GDM1 (cell line): ENCODE measurements at places on chromosomes 1 and 21.

GRCh38 chr1:171140401-171140800 is 44.7 kb upstream of the FMO2 start:
- DNase-seq, result no peak

GRCh38 chr1:175154629-175155472 is 37.7 kb downstream of the KIAA0040 start:
- DNase-seq, result peak; percentile 8

- DNase-seq, result no peak
Measured at GRCh38 chr1:116417678-116418077, 44.6 kb downstream of the ATP1A1 start.

- DNase-seq, result no peak
Measured at GRCh38 chr1:226889616-226890330, 19.4 kb downstream of the PSEN2 start.

GRCh38 chr1:175000697-175001187 is 995 bp downstream of the CACYBP start:
- DNase-seq, result no peak

DNA sequence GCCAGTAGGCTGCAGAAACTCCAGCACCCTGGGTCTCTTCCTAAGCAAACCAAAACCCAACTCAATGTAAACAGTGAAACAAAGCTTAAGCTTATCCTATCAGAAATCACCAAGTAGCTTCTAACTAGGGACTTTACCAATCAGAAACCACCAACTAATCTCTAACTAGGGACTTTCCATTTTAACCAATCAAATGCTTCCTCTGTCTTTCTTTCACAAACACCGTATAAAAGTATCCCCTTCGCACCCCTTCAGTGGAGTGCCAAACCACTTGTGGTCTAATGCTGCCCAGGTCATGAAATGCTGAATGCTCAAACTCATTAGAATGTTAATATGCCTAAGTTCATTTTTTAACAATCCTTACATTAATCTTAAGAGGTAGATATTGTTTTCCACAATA is 250.5 kb upstream of the DUSP10 start:
- DNase-seq, result no peak

DNA sequence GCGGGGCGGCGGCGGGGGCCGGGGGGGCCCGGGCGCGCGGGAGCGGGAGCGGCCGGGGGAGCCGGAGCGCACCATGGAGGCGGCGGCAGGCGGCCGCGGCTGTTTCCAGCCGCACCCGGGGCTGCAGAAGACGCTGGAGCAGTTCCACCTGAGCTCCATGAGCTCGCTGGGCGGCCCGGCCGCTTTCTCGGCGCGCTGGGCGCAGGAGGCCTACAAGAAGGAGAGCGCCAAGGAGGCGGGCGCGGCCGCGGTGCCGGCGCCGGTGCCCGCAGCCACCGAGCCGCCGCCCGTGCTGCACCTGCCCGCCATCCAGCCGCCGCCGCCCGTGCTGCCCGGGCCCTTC is 546 bp downstream of the SKI start:
- DNase-seq, result no peak

DNA sequence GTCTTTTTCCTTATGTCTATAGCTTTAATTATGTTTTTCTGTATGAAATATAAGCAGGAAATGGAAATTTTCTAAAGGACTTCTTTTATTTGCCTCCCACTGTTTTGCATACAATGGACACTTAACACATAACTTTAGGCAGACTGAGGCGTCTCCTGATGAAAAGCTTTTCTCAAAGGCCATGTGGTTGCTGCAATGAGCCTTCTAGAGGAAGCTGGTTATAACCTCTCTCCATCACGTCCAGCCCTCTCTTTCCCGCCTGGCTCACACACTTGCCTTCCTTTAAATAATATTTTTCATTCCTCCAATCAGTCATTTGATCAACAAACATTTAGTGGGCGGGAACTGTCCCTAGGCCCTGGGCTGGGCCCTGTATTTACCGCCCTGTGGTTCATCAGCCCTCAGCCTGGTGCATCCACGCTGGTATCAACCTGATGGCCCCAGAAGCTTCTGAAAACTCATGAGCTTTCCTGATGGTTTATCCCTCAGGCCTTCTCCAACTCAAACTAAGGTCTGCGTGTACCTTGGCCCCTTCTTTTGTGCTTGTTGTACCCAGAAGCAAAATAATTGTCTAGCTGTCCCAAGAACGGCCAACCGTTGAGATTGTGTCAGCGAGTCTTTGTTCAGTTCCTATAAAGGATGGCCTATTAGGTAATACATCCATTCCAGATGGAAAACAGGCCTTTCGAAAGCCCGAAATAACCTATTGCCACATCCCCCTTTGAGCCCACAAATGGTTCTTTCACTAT is 75.3 kb upstream of the LYST start:
- no peak for DNase-seq

DNA sequence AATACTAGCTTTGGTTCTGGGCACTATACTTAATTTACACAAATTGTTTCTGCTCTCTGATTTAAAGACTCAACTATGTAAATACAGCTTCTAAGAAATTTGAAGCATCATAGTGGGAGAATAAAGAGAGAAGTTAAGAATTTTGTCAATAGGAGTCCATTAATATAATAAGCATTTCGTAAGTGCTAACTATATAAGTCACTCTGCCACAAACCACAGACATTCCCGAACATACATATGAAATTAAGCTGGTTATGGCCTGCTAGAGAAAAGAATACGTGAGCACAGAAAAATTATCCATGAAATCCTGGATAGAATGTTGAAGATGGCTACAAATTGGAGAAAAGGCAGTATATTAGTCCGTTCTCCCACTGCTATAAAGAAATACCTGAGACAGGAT is 526.2 kb downstream of the MRPL39 start:
- no peak for DNase-seq

GRCh38 chr1:212475151-212475550 is 42.4 kb downstream of the NENF start:
- no peak for DNase-seq

DNA sequence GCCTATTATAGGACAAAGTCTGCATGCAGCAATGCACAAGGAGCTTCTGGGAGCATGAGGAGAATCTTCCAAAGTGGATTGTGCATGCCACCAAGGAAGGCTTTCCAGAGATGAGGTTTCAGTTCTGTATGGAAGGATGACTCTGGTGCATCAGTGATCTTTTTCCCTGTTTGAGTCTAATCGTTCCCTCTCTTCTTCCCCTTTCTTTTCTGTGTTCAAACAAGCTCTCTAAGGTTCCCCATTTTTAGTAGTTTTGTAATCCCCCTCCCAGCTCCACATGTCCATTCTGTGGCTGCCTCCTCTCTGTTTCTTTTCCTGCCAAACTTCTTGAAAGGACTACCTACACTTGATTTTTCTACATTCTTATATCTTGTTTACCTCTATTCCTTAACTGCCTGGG is 43.3 kb upstream of the USP25 start:
- DNase-seq, result peak; percentile 6

DNA sequence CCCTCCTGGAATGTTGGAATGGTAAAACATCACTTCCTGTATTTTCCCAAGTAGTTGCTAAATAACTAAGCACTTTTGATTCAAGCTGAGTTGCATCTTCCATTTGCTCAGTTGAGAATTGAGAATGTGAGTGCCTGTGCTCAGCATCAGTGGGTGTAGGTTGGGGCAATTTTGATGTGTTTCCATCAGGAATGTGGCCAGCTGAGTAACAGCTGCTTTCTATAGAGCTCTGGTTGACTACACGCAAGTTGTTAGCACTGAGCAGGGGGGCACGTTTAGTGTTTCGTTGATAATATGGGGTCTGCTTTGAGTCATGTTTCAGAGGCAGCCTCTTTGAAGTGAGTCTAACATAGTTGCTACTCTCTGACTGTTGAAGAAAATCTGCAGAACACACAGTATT is 41.5 kb downstream of the LRRC53 start:
- DNase-seq, result no peak

DNA sequence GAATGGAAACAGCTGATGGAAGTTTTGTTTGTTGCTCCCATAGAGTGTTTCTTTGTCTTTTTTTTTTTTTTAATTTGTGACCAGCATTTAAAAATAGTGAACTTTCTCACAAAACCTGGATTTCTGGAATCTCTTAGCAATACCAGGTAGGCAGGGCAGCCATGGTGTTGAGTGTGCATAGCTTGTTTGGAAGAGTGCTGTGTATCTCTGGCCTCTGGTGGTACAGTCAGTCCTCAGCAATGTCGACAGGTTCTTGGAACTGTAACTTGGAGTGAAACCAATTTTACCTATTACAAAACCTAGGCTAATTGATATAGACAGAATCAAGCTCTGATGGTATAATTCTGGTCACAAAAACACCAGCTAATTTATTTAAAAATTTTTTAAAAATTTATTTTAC is 6.7 kb downstream of the AADACL3 start:
- DNase-seq, result no peak

- DNase-seq, result no peak
Measured at GRCh38 chr1:210754878-210755665, 378.9 kb downstream of the KCNH1 start.

- DNase-seq, result no peak
Measured at GRCh38 chr1:54545916-54546635, 2.0 kb upstream of the ACOT11 start.

DNA sequence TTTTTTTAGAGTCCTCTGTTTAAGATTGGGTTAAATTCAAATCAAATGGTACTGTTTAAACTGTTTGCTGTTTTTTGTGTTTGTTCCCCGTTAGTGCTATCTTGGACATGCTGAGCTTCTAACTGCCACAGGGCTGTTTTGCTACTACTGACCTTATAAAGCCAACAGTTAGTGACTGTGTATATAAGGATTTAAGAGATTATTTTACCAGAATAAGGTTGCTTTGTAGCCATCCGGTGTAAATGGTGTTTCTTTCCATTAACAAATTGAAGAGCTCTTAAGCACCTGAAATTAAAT is 37.0 kb downstream of the ZNF281 start:
- DNase-seq, result no peak

DNA sequence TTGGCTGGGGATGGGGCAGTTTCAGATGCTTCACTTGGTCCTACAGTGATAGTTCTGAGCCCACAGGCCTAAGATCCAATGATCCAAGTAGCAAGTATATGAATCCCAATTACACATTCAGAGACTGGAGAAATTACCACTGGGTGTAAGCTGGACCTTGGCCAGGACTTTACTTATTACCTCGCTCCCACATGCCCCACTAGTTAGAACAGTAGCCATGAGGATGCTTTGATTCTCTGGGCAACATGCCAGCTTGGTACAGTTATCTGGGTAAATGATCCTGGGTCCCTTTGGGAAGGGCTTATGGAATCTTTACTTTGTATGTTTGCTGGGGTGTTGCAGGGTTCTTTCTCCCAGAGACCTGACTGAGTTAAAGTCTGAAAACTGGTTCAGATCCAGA is 5.0 kb upstream of the FCAMR start:
- no peak for DNase-seq

GRCh38 chr1:154574716-154575115 is 7.1 kb downstream of the CHRNB2 start:
- DNase-seq, result no peak

GRCh38 chr1:224707843-224708725 is 92.0 kb downstream of the CNIH3 start:
- DNase-seq, result no peak

DNA sequence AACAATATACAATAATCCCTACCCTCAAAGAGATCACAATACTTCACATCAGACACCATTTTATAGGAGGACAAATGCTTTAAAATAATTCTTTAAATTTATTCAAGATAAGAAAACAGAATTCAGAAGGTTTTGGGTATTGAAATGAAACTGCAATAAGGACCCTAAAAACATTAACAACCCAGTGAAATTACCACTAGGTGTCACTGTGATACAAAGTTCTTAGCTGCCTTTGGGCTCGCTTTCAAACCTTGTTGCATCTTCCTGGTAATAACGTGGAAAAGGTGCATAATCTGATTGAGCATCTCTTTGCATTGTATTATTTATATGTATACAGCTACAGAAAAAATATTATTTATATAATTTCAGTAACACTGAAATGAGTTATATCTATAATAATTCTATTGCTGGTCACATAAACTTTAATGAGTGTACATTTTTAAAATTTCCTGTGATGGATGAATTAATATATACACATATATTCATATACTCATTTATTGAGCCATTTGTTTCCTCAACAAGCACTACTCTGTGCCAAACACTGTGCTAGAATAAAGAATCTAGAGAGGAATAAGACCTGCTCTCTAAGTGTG is 185.2 kb downstream of the FAF1 start:
- peak; percentile 40 for DNase-seq

DNA sequence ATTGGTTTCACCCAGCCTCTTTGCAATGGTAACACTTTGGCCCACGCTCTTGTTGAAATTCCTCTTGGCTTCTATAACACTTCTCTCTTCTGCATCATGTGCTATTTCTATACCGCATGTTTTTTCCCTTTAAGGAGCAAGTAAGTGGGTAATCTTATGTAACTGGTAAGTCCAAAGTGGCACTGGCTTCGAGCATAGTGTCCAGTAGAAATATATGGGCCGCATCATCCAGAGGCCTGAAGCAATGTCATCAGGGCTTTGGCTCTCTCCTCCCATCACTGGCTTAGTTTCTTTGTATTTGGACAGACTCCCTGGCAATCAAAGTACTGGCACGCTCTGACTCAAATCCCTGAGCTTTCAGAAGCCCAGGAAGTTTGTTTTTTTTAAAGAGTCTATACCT is 17.5 kb downstream of the CHML start:
- DNase-seq, result no peak

DNA sequence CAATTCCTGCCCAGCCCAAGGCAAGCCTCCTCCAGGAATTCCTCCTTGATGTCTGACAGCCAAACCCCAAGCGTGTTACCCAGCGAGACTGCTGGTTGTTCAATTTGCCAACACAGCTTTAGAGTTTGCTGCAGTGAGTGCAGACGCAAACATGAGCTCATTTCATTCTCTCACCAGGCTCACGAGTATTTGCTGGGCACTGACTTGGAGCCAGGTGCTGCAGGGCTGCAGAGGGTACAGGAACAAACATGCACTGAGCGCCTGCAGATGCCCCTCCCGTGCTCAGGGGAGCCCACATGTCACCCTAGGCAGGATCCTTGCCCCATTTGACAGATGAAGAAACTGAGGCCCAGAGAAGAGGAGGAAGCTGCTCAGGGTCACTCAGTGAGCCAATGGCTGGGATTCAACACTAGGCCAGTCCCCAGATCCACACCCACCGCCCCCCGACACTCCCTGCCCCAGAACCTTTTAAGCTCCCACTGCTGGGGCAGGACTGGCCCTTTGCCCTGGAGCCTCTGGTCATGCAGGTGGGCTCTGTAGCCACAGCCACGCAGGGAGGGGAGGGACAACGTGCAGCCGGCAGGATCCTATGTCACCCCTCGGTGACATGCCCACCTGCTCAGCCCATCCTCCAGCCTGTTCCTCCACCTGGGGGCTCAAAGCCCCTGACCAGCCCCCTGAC is 363.7 kb downstream of the MATN1 start:
- no peak for DNase-seq
